ENCODE measurements at places on chromosomes 11 and 22. TPM values are rescaled to one million over a fixed set of nuclear protein-coding genes. Genes with fewer than 3 reads are reported as not detected.

APOL5 gene
- not detected for total RNA-seq

KCNQ1 gene
- total RNA-seq = not detected

CHRNA10 gene
- total RNA-seq = 0.66 TPM

GNG3 gene
- not detected for total RNA-seq

PRSS23 gene
- total RNA-seq = 10.1 TPM

CHRM1 gene
- not detected for total RNA-seq

GVQW3 gene
- 1.1 TPM for total RNA-seq

TSSC4 gene
- total RNA-seq = 57.8 TPM

C11orf87 gene
- not detected for total RNA-seq

OR6T1 gene
- total RNA-seq = not detected

CFAP300 gene
- 5.9 TPM for total RNA-seq

MRPL17 gene
- 42.2 TPM for total RNA-seq

CDHR5 gene
- not detected for total RNA-seq

CLMP gene
- total RNA-seq = 619 TPM

TMPRSS4 gene
- total RNA-seq = not detected

CCT8L2 gene
- total RNA-seq = not detected

BTG4 gene
- not detected for total RNA-seq

RELT gene
- 9.9 TPM for total RNA-seq

SDF2L1 gene
- 29.5 TPM for total RNA-seq

RIMBP3B gene
- total RNA-seq = 0.29 TPM

DCHS1 gene
- total RNA-seq = 44.0 TPM

OR5AN1 gene
- total RNA-seq = not detected

FAM111B gene
- 11.5 TPM for total RNA-seq

SLC17A6 gene
- total RNA-seq = not detected

B3GAT1 gene
- total RNA-seq = not detected

CAPN5 gene
- 17.3 TPM for total RNA-seq

UBXN1 gene
- total RNA-seq = 230 TPM

CCDC188 gene
- total RNA-seq = not detected

SLC6A5 gene
- not detected for total RNA-seq

OR51A4 gene
- not detected for total RNA-seq

OR10A4 gene
- total RNA-seq = not detected

MUC5AC gene
- total RNA-seq = not detected

JRKL gene
- 10.0 TPM for total RNA-seq

RRP7A gene
- total RNA-seq = 55.7 TPM

PATE2 gene
- not detected for total RNA-seq

OR2AG1 gene
- not detected for total RNA-seq

FADS3 gene
- 58.4 TPM for total RNA-seq

DMC1 gene
- total RNA-seq = 4.3 TPM

CBLIF gene
- total RNA-seq = not detected

KDM4D gene
- 1.9 TPM for total RNA-seq

CD3G gene
- total RNA-seq = not detected
